ENCODE measurements at places on chromosomes 4 and X.

GRCh38 chrX:34880656-34881055 is 61.9 kb upstream of the FAM47B start:
- DNase-seq: no peak

DNA sequence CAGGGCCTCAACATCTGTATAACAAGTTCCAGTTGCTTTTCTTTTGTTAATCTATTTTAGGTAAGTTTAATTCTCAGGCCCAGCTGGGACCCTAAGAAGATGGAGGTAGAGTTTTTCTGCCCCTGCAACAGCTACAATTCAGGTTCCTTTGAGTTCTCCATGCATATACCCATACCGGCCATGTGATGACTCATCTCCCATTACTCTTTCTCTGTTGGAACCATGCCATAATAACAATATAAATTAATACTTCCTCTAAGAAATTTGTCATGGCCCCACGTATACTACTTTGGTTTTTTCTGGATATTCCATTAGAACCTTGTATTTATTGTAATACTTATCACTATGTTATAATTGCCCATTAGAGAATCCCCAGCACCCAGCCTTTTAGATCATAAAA is 1.3 kb upstream of the INTU start:
- DNase-seq: no peak

- DNase-seq: no peak
Measured at GRCh38 chrX:74160816-74161215, 143.2 kb upstream of the ZCCHC13 start.

- DNase-seq: no peak
Measured at GRCh38 chr4:109627361-109627760, 67.3 kb downstream of the MCUB start.

DNA sequence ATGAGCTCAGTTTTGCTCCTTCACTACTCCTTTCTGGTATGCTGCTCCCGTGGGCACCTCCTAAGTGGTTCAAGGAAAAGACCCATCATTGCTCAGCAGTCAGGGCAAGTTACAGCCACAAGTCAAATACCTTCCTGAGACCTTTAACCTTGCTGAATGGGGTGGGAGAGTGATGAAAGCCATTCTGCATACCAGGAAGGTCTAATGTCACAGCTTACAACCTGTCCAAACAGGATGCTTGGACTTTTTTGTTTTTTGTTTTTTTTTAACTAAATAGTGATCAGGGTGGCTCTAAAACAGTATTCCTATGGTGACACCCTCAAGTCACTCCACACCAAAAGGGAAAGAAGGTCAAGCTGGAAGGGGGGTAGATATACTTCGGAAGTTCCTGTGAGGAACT is 93.1 kb downstream of the GPC3 start:
- no peak for DNase-seq

GRCh38 chr4:30930276-30930675 is 210.1 kb downstream of the PCDH7 start:
- DNase-seq: no peak

GRCh38 chr4:41532336-41532735 is 5.6 kb upstream of the LIMCH1 start:
- DNase-seq: no peak

DNA sequence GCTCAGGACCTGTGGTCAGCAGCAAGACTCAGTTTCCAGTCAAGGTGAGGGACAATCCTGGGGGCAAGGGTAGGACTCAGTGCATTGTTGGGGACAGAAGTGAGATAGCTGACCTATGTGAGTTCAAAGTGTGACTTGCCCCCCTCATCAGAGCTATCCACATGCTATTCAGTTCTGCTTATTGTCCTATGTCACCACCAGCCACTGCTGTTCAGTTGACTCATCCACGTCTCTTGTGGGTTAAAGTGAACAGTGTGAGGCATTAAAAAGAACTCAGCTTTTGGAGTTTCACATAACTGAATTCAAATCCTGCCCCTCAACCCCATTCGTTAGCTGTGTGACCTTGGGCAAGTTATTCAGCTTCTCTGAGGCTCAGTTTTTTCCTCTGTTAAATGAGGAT is 4.4 kb upstream of the APLN start:
- DNase-seq: no peak

DNA sequence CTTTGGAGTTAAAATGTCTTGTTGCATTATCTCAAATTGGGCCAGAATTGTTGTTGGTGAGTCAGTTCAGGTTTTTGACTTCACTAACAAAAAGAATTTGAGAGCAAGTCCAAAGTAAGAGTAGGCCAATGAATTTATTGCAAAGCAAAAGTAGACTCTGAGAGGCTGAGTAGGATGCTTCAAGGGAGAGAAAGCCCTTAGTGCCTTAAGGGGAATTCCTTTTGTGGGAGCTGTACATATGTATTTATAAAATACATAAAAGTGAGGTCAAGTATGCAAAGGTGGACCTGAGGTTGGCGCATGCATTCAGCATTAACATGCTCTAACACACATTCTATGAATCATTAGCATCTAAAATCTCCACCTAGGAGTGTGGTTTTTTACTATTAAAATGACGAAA is 565.4 kb downstream of the GRXCR1 start:
- no peak for DNase-seq

- DNase-seq: no peak
Measured at GRCh38 chrX:8141896-8142295, 29.2 kb downstream of the VCX2 start.

- no peak for DNase-seq
Measured at GRCh38 chr4:133389029-133389428, 239.9 kb downstream of the PCDH10 start.

DNA sequence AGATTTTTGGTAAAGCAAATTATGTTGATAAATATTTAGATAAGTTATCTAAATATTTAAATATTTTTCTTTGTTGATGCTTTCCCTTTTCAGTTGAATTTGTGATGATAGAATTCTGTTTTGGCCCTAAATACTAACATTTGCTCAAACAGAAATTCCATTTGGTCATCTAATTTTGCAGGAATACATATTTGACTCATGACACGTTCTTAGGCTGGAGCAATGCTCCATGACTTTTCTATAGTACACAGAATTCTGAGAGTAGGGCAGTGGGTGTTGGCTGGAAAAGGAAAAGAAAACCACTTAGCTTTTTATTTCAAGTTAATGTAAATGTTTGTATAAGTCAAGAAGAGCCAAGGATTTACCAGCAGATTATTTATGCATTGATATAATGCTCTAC is 58.6 kb upstream of the GK2 start:
- no peak for DNase-seq

DNA sequence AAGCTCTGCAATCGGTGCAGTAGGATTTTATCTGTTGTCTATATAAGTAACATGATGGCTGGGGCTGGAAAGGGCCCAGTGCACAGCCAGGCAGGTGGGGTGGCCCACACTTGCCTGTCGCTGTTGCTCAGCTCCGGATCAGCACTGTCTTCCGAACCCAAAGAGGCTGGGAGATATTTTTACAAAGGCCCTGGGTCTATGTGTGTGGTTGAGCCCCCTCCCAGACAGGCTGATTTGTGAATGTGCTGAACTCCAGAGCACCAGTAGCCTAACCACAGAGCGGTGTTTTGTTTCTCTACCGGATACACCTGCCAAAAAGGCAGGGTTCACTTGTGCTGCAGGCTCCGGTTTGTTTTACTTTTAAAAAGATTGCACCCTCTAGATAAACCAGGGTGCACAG is 33.5 kb upstream of the CHRNA9 start:
- no peak for DNase-seq

DNA sequence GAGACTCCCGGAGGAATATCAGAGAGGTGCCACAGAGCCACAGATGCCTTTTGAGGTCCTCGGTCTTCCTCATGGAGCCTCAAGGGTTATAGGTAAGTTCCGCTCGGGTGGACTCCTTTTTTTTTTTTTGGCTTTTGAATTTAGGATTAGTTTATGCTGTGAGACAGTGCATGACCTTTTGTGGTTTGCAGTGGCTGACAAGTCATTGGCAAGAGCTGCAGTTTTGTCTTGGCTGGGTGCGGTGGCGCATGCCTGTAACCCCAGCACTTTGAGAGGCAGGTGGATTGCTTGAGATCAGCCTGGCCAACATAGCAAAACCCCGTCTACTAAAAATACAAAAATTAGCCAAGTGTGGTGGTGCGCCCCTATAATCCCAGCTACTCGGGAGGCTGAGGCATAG is 4.5 kb upstream of the GRSF1 start:
- no peak for DNase-seq

DNA sequence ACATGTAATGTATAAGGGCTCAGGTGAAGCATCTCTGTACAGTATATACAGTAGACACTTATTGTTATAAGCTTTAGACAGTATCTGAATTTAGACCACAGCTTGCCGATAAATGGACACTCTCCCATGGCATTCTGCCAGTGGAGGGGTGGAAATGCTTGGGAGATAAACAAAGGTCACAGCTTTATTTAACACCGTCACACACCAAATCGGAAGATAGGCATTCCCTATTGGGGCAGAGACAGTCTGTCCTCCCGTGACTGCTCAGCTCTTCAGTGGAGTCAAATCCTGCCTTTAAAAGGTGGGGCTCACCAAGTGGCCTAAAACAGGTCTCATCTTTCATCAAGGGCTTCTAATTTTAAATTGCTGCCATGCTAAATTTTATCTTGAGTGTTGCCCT is 178.8 kb downstream of the CAMK2D start:
- no peak for DNase-seq

- DNase-seq: no peak
Measured at GRCh38 chr4:76201276-76201675, 12.3 kb downstream of the SCARB2 start.

All from stimulated activated CD8-positive, alpha-beta memory T cell treated with anti-CD3 and anti-CD28 coated beads, Interleukin-7, amount 100 ng/mL, for 1 hour (primary cell).